ENCODE measurements at places on chromosomes 13 and 19.

GRCh38 chr13:93355094-93355493 lies 128.5 kb downstream of the GPC6 start:
- no peak for DNase-seq

GRCh38 chr19:55546011-55546410 lies 668 bp upstream of the SBK3 start:
- no peak for DNase-seq

- DNase-seq = peak; percentile 51
These were observed 14.7 kb downstream of the HCN2 start for GRCh38 chr19:604355-604754.

- no peak for DNase-seq
These were observed 5.9 kb downstream of the LSM14A start for GRCh38 chr19:34178274-34178610.

DNA sequence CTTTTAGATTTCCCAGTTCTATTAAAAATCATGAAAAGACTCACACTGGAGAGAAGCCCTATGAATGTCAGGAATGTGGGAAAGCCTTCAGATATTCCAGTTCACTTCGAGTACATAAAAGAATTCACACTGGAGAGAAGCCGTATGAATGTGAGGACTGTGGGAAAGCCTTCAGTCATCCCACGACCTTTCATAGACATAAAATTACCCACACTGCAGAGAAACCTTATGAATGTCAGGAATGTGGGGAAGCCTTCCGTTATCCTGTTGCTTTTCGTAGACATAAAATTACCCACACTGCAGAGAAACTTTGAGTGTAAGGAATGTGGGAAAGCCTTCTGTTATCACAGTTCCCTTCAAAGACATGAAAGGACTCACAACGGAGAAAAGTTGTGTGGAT lies 55.2 kb downstream of the ZNF627 start:
- DNase-seq = no peak

GRCh38 chr19:22261596-22261995 lies 24.6 kb upstream of the ZNF729 start:
- DNase-seq = no peak

GRCh38 chr19:38005224-38005614 lies 98.2 kb downstream of the SIPA1L3 start:
- no peak for DNase-seq

DNA sequence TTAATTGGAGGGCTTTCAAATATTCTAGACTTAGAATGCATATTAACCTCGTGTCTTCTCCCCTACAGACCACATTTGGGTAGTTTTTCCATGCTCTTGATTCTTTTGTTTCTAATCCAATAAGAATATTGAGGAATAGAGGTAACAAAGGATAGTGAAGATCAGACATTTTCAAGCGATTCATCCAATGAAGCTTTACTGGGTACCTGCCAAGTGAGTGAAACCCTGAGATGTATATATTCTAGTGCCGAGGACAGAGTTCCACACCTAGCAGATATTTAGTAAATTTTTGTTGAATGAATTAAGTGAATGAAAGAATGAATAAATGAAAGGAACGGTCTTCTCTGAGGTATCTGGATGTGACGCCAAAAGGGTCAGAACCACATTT lies 442 bp upstream of the RFC3 start:
- no peak for DNase-seq

DNA sequence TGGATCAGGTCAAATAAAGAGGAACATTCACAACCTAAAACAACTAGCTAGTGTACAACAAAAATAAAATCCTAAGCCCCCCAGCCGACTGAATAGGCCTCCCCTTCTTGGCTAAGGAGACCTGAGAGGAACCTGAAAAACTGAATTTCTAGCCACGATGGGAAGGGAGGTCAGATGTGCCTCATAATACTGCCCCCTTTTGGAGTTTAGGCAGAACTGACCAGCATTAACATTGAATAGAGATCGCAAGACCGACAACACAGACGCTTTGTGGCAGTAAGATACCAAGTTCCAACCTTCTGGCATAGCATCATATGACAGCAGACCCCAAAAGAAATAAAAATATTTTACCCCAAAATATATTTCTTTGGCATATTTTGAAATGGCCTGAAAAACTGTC lies 15.9 kb downstream of the CBY2 start:
- DNase-seq = no peak

DNA sequence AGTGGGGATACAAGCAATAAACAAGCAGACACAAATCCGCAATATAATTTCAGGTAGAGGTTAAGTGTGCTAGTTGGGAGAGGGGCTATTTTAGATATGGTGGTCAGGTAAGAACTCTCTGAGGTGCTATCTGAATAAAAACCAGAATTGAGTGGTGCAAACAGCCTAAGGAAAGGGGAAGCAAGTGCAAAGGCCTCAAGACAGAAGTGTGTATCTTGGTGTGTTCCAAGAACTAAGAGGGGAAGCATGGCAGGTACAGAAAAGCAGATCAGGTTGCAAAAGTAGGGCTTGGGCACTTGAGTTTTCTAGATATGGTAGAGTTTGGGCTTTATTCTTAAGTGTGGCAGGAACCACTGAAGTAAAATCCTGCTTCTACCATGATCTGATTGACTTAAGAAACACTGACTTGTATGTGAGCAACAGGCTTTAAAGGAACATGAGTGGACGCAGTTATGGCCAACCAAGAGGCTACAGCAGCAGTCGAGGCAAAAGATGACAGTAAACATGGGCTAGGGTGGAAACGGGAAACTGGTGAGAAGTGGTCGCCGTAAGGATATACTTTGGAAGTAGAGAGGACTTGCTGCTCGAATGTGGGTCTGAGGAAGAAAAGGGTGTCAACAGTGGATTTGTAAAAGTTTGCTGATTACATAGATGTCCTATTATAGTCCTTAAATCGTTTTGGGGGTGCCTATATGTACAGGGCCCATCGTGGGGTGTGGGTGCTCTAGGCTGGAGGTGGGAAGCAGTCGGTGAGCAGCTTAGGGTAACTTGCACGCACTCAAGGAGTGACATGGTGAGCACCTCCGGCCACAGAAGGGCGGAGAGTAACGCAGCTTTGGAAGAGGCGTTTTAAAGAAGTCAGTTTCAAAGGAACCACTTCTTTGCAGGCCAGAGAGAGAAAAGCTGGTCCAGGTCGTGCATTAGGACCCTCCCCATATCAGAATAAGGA lies 677 bp downstream of the TGDS start:
- DNase-seq = peak; percentile 29

DNA sequence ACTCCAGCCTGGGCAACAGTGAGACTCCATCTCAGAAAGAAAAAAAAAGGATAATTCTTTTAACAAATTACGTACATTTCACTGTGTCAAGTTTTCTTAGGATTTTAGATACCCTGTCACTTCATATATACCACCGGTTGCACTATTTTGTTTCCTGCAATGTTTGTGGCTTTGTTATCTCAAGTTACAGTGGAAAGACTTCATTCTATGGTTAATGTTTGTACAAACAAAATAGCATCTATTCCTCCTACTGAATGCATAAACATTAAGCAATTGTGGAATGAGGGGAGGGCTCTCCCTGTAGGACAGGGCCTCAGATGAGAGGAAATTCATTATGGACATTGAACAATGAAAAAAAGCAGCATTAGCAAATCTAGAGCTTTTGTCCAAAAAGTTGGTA lies 120.1 kb downstream of the DNAJC3 start:
- DNase-seq = no peak

GRCh38 chr19:13024126-13024950 lies 29.1 kb downstream of the NFIX start:
- DNase-seq = no peak

DNA sequence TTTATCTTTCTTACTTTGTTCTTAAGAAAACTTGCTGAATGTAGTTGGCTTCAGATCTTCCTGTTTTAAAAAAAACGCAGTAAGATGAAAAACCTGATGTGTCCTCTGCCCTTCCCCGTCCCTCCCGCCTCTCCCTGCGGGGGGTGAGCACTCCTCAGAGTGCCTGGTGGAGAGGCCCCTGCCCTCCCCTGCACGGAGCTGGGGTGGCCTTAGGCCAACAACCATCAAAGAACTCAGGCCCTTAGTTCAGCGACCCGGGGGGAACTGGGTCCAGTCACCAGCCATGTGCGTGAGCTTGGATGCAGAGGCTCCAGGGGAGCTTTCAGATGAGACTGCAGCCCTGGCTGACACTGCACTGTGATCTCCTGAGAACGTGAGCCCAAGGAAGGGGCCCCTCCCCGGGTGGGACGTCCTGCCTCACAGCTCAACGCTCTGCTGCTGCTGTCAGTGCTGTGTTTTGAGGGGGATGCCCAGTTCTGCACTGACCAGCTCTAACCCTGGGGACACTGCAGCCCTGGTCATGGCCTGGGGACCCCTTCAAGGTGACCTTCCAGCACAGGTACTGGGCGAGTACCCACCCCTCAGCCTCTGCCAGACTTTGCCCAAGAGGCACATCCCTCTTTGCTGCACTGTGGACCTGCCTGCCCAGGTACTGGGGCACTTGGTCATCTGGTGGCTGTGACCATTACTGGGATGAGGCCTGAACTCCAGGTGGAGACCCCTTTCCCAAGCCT lies 42.7 kb downstream of the ANKRD10 start:
- no peak for DNase-seq

DNA sequence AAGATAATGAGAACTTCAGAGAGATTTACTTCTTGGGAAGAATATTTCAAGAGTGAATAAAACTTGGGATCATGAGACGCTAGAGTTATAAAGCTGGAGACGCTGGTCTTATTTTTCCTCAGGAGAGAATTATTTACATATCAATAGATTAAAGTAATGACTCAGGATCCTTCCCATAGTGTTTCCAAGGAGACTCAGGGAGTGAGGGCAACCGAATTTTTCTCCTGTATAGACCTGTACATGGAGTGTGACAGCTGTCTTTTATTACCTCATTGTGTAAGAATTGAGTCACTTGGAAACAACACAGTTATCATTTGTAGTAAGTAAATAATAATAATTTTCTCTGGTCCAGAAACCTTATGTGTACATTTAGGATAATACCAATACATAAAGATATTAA lies 1905.5 kb downstream of the OLFM4 start:
- no peak for DNase-seq

GRCh38 chr19:7287722-7288121 lies 6.5 kb downstream of the INSR start:
- no peak for DNase-seq

DNA sequence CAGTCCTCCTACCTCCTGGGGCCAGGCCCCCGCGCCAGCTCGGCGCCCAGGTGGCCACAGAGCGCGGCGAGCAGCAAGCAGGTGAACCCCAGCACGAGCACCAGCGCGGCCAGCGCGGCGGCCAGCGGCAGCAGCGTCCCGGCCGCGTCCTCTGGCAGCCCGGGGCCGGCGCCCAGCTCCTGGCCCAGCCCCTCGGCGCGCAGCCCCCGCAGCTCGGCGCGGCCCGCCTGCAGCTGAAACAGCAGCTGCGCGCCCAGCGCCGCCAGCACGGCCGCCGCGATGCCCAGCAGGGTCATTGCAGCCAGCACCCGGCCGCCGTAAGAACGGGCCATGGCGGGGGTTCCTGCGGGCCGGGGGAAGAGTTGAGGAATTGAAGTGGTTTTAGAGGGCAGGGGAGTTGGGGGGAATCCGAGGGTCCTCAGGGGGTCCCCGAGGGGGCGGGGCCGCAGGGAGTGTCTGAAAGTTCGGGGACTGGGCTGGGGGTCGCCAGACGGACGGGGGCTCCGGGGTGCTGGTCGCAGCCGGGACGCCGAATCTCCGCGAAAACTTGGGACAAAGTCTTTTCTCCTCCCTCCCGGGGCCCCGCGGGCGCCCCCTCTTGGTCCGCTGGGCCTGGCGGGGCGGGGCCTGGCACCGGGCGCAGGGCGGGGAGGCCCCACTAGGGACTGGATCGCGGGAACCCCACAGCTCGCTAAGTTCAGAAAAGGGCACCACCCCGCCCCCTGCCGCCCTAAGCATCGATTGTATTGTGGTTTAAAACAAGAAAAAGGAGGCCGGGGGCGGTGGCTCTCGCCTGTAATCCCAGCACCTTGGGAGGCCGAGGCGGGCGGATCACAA lies at the start of gene TMEM221:
TSS of gene TMEM221 (minus strand) at position 538 of the 837 bp plus-strand sequence. CDS start at position 332, 206 bp downstream.
- peak; percentile 56 for DNase-seq

DNA sequence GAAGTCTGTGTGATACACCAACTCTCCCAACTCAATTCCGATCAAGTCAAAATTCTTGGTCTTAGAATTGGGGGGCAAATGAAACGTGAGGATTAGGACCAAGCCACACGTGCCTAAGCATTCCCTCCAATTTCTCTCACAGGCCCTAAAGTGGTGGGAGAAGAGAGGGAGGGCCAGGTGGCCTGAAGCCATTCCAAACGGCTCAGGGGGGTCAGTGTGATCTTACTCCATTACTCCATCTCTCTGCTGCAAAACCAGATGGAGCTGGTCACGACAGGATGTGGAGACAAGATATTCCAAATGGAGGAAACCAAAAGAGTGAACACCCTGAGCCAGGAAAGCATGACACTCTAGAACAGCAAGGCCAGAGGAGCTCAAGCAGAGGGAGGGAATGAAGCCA lies 195.4 kb downstream of the FOXO1 start:
- DNase-seq = no peak

DNA sequence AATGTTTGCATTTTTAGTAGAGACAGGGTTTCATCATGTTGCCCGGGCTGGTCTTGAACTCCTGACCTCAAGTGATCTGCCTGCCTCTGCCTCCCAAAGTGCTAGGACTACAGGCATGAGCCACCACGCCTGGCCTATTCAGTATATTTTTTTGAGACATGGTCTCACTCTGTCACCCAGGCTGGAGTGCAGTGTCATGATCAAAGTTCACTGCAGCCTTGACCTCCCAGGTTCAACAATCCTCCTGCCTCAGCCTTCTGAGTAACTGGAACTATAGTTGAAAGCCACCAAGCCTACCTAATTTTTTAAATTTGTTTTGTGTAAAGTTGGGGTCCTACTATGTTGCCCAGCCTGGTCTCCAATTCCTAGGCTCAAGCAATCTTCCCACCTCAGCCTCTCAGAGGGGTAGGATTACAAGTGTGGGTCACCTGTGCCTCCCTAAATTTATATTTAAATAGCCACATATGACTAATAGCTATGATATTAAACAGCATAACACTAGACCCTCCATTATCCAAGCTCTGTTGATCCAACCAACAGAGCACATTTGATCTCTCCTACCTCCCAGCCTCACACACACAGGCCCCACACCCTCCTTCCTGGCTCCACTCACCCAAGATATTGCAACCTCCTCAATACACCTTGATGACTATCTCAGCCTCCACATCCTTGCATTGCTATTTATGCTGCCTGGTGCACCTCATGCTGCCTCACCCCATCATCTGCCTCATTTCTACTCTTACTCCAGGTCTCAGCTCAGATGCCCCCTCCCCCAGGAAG lies 2.1 kb upstream of the CEACAM19 start:
- no peak for DNase-seq

Measured in activated T-cell treated with anti-CD3 and anti-CD28 coated beads for 48 hours (primary cell).